ENCODE measurements at places on chromosomes 6 and 20.

DNA sequence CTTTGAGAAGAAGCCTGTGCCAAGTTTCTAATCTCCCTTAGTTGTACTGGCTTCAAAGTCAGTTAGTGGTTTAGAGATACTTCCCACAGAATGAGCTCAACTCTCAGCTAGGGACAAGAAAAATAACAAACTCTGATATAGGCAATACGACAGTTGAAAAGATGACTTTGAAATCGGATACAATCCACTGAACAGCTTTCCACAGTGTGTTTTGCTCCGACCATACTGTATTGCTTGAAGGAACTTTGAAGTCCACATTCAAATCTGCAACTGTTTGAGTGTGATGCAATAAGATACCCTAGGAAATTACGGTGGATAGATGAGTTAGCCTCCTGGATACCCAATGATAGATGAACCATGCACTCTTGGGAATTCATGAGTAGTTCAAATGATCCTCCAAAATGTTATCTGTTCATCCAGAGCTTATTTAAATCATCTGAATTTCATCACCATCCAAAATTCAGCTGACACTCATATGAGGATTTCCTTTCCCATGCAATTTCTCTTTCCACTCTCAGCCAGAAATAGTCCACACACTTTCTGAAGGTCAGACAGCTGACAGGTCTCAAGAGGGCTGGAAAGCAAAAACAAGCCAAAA lies 443.8 kb downstream of the HAO1 start:
- DNase-seq, result no peak

GRCh38 chr6:71406865-71407860 lies 118.6 kb downstream of the OGFRL1 start:
- no peak for DNase-seq

DNA sequence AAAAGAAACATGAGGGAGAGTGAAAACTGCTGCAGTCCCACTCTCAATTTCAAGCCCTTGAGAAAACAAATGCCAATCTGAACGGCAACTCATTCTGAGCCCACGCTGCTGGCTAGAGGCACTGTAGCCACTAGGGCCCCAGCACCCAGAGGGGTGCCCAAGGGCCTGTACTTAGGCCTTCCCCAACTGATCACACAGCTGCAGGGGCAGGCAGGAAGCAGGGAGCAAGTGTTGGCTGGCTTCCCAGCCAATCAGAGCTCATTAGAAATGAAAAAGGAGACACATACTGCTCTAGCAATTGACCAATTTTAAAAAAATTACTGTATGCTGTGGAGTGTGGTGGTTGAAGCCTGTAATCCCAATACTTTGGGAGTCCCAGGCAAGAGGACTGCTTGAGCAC lies 3.7 kb upstream of the BEND3 start:
- DNase-seq, result no peak

DNA sequence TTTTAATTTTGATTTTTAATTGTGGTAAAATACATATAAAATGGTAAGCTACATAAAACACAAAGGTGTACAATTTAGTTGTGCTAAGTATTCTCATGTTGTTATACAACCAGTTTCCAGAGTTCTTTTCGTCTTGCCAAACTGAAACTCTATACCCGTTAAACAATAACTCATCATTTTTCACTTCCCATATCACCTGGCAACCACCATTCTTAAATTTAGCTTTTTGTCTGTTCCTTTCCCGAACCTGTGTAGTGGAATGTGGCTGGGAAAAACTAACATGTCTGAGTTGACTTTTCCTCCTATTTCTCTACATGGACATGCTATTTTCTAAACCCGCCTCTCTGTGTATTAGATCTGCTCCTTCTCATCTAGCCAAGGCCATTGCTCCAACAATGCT lies 27.6 kb downstream of the RPRD1B start:
- no peak for DNase-seq

DNA sequence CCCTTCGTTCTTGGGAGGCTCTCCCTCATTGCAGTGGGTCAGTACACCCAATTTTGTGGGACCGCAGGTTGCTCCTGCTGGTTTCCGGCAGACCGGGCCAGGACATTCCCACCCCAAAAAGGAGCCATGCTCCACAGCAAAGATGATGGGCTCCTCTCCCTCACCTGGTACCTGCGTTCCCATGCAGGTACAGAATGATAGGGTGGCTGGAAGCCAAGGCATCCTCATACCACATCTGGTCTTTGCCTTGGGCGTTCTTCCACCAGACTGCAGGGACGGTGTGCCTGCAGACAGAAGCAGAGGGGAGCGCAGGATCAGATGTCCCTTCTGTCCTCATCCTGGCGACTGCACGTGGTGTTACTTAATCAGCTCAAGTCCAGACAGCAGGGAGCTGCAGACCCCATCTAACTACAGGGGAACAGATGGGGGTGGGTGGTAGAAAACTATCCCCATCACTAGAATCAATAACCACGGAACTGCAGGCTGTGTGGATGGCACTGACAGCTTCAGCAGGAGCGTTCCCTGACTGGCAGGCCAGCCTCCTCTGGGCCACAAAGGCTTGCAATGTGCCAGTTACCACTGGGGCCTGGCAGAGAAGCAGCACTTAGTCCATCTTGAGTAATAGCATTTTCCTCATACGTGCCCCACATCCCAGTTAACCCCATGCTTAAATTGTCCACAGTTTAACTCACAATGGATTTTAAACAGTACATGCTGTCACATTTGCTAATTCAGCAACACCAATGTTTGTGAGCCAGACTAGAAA lies 70.4 kb downstream of the ABHD12 start:
- no peak for DNase-seq

GRCh38 chr6:49541210-49541724 lies 9.2 kb upstream of the C6orf141 start:
- no peak for DNase-seq

DNA sequence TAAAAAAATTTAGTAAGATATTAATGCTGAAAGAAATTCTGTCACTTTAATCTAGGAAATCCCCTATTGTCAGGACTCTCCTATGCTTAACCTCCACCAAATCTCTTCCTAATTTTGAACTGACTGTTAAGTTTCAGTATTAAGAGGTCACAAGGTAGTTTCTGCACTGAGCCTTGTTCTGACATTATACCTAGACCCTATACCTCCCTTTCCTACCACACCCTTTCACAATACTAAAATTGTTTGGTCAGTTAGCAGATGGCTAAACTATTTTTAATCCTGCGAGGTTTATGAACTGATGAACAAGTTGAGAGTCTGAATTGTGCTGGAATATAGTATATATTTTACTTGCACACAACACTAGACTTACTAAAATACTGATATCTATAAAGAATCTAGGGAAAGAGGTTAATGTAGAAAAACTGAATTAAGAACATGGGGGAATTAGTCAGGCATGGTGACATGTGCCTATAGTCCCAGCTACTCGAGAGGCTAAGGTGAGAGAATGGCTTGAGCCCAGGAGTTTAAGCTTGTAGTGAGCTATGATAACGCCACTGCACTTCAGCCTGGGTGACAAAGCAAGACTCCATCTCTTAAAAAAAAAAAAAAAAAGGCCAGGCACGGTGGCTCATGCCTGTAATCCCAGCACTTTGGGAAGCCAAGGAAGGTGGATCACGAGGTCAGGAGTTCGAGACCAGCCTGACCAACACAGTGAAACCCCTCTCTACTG lies 51.5 kb downstream of the HBS1L start:
- no peak for DNase-seq
